ENCODE measurements at places on chromosomes 6 and 20. TPM values are rescaled to one million over a fixed set of nuclear protein-coding genes. Genes with fewer than 3 reads are reported as not detected.
A peak's percentile ranks its signal among the peaks of the same experiment; 100 is the strongest.

SPTLC3 gene
- not detected for polyA plus RNA-seq

SLC17A3 gene
- polyA plus RNA-seq, result not detected

CST2 gene
- not detected for polyA plus RNA-seq

GRCh38 chr6:113082745-113083144 is 735.6 kb downstream of the RFPL4B start:
- DNase-seq, result no peak

- no peak for DNase-seq
Measured at GRCh38 chr20:35489717-35490116, 34.3 kb downstream of the CEP250 start.

DNA sequence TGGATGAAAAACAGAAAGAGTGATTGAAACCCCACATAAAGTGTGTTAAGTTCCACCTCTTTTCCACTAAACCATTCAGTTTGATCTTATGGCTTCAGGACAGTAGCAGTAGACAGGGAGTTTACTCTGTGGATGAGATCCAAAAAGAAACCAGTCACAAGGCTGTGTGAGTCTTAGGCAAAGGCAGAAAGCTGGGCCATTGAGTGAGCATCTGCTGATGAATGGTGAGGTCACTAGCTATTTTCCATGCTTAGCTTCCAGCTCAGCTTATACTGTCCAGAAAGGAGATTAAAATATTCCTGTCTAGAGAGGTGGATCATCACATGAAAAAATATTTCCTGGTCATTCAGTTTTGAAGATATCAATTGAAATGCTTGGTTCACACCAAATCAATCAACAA is 1643.9 kb downstream of the HACE1 start:
- DNase-seq, result no peak

- no peak for DNase-seq
Measured at GRCh38 chr6:29763491-29764289, 40.5 kb downstream of the HLA-F start.

- DNase-seq, result no peak
Measured at GRCh38 chr6:106470811-106471210, 110.3 kb downstream of the CRYBG1 start.

- DNase-seq, result no peak
Measured at GRCh38 chr6:43396408-43397149, 27.1 kb upstream of the ZNF318 start.

DNA sequence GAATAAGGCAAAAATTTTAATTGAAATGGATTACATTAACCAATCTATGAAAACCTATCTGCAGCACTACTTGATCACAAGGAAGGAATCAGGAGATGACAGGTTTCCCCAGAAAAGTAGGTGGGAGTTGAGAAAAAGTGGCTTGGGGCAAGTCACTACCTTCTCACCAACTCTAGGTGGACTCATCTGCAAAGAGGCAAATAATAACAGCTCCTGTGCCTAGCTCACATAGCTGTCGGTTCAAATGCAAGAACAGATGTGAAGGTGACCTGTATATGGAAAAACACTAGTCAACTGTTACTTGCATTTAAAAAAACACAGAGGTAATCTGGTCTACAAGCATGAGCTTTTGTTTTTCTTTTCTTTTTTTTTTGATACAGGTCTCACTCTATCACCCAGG is 67.2 kb downstream of the POPDC3 start:
- DNase-seq, result no peak

GRCh38 chr6:134047673-134048072 is 4.8 kb downstream of the SLC2A12 start:
- DNase-seq, result no peak

GRCh38 chr6:32854376-32855178 is 585 bp downstream of the PSMB9 start:
- peak; percentile 52 for DNase-seq

- no peak for DNase-seq
Measured at GRCh38 chr20:47872341-47872740, 87.1 kb upstream of the SULF2 start.

- DNase-seq, result no peak
Measured at GRCh38 chr6:147999001-147999540, 343.6 kb upstream of the SASH1 start.

GRCh38 chr6:64680446-64680845 is 1026.6 kb downstream of the EYS start:
- DNase-seq, result no peak

- no peak for DNase-seq
Measured at GRCh38 chr6:124977067-124977908, 15.1 kb downstream of the RNF217 start.

DNA sequence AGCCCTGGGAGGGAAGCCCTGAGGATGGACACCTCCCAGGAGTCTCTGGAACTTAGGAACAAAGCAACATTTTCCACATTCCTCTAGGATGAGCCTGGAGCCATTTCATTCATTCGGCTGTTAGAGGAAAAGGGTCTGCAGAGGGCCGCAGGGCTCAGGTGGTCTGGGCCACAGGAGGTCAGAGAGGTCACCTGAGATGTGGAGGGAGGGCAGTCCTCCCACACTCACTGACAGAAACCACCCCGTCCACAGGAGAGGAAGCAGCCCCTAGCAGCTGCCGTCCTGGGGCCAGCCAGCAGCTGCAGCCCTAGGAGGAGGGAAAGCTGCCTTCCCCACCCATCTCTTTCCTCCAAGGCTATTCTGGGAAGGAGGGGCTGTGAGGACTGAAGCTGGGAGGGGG is 207.0 kb downstream of the CDC5L start:
- DNase-seq, result no peak

- no peak for DNase-seq
Measured at GRCh38 chr6:22399693-22400092, 102.9 kb upstream of the PRL start.

- DNase-seq, result no peak
Measured at GRCh38 chr6:109370792-109371191, 11.5 kb downstream of the CD164 start.

- DNase-seq, result no peak
Measured at GRCh38 chr20:8331740-8332412, 199.8 kb downstream of the PLCB1 start.
